ENCODE measurements at places on chromosomes 7 and 10. TPM values are rescaled to one million over a fixed set of nuclear protein-coding genes. Genes with fewer than 3 reads are reported as not detected.

- no peak for DNase-seq
- no peaks in the 10 kb centered on the region for H3K4me1 ChIP-seq
- H3K27me3 ChIP-seq: no peaks in the 10 kb centered on the region
- H3K36me3 ChIP-seq: no peaks in the 10 kb centered on the region
Measured at GRCh38 chr7:53744403-53744760, 708.9 kb downstream of the POM121L12 start.

Gene ANXA8L1
- 0.17 TPM for total RNA-seq

DNA sequence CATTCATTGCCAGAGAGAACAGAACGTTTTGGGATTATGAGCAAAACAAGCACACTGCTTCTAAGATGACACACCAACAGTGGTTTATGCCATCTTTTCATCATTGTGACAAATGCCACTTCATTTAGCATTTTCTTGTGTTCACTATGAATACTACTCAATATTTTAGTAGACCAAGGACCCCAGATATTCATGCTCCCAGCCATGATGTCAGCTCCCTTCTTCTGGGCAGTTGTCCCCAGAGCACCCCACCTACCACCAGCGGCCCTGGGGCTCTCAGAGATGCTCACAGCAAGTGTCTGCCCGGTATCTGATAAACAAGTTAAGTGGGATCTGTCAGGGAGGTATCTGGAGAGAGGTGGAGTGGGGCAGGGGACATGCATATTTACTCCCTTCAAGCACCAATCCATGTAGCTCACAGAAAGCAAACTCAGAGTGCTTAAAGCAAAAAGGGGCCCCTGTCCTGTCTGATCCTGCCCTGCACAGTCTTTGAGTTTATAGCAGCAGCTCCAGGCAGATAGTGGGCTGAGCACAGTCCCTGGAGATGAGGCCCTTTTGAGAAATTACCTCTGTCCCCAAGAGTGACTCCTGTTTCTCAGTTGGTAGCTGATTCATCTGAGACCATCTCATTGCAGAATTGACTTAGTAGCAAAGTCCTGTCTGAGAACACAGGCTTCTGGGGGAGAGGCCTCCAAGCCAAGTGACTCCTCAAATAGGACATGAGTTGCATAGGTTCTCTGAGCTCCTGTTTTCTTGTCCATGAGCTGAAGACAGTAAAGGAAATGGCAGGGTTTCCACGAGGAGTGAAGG lies 281.8 kb upstream of the KLF6 start:
- no peak overlapping the region for H3K4me3 ChIP-seq
- peaks cover 7% of the 10 kb centered on the region for H3K4me1 ChIP-seq
- H3K36me3 ChIP-seq: peaks cover 4% of the 10 kb centered on the region
- H3K27ac ChIP-seq: no peak overlapping the region
- no peak for DNase-seq
- no peaks in the 10 kb centered on the region for H3K27me3 ChIP-seq

Gene DUSP5
- 24.3 TPM for total RNA-seq

Gene GRID2IP
- 0.53 TPM for total RNA-seq

DNA sequence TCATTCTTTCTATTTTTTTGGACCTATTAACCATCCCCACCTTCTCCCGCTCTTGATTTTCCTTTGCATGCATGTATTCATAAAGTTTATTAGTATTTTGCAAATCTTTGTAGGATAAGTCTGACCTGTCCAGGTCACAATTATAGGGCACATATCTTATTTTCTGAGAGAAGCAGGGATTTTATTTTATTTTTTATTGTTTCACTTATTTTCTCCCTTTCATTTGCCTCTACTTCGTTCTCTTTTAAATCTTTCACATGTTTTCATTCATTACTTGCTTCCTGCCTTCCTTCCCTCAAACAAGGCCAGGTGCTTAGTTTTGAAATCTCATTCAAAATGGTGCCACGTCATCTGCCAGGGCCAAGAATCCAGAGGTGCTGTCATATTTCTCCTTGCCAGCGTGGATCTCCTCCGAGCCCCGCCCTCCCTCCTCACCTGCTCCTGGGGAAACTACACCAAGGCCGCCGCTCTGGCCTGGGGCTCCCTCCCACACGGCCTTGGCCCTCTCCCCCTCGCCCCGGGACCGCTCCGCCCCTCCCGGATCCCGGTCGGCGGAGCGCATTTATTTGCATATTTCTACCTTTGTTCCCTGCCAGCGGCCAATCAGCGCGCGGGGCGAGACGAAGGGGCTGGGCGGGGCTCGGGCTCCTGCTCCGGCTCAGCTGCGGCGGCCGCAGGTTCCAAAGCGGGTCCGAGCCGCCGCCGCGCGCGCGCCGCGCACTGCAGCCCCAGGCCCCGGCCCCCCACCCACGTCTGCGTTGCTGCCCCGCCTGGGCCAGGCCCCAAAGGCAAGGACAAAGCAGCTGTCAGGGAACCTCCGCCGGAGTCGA lies at the start of gene TSPAN13:
Gene TSPAN13 (plus strand): TSS at position 654 of the 830 bp plus-strand sequence. CDS start 213 bp downstream, outside the sequence.
- no peak within 1 kb of the TSS for H3K27ac ChIP-seq
- peak; percentile 81 for DNase-seq
- no peaks in the 10 kb centered on the region for H3K36me3 ChIP-seq

GRCh38 chr10:132575320-132576201 lies 38.0 kb downstream of the INPP5A start:
- peak; percentile 50 for DNase-seq
- H3K4me1 ChIP-seq: peaks cover 23% of the 10 kb centered on the region
- peak overlapping the region; percentile 34 for H3K27ac ChIP-seq
- H3K27me3 ChIP-seq: peaks cover 4% of the 10 kb centered on the region
- H3K36me3 ChIP-seq: peaks cover under 1% of the 10 kb centered on the region

DNA sequence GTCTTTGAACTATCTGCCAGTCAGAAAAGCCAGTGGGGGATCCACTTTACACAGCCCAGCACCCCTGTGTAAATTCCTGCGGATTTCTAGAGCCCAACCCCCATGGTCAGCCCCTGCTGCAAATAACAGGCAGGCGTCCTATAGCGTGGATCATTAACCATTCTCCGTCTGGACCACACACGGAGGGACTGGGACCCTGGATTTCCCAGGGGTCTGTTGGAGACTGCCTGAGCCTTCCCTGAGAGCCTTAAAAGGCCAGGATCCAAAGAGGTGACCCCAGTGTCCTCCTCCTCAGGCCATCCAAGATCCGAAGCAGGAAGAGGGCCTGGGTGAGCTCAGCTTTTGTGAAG lies 11.2 kb upstream of the GRID1 start:
- no peak for DNase-seq
- no peak overlapping the region for H3K4me3 ChIP-seq

Gene C10orf90
- total RNA-seq: not detected

GRCh38 chr7:134539380-134540004 lies 9.4 kb upstream of the AKR1B15 start:
- H3K4me3 ChIP-seq: no peak overlapping the region
- peaks cover 14% of the 10 kb centered on the region for H3K27me3 ChIP-seq
- no peak overlapping the region for H3K27ac ChIP-seq

- no peak overlapping the region for H3K27ac ChIP-seq
- H3K4me3 ChIP-seq: no peak overlapping the region
- no peaks in the 10 kb centered on the region for H3K36me3 ChIP-seq
- no peaks in the 10 kb centered on the region for H3K4me1 ChIP-seq
Measured at GRCh38 chr7:29300026-29300480, 105.5 kb downstream of the CHN2 start.

Gene CCDC146
- total RNA-seq: 9.9 TPM

DNA sequence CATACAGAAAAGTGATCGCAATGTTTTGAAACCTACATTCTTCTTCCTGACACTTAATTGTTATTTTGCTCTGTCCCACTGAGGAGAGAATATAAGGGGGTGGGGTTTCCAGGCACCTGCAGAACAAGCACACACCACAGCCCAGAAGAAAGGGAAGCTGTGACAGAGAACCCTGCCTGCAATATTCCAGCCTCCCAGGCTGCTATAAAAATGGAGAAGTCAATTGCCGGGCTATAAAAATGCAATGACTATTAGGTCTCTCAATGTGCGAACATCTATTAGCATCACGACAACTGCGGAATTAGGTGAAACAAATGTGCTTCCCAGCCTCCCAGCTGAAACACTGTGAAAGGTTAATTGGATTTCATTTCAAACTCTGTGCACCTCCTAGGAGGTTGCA lies 145.3 kb upstream of the FRMD4A start:
- DNase-seq: no peak
- H3K27ac ChIP-seq: no peak overlapping the region
- H3K36me3 ChIP-seq: no peaks in the 10 kb centered on the region
- no peaks in the 10 kb centered on the region for H3K4me1 ChIP-seq
- peaks cover 31% of the 10 kb centered on the region for H3K27me3 ChIP-seq

DNA sequence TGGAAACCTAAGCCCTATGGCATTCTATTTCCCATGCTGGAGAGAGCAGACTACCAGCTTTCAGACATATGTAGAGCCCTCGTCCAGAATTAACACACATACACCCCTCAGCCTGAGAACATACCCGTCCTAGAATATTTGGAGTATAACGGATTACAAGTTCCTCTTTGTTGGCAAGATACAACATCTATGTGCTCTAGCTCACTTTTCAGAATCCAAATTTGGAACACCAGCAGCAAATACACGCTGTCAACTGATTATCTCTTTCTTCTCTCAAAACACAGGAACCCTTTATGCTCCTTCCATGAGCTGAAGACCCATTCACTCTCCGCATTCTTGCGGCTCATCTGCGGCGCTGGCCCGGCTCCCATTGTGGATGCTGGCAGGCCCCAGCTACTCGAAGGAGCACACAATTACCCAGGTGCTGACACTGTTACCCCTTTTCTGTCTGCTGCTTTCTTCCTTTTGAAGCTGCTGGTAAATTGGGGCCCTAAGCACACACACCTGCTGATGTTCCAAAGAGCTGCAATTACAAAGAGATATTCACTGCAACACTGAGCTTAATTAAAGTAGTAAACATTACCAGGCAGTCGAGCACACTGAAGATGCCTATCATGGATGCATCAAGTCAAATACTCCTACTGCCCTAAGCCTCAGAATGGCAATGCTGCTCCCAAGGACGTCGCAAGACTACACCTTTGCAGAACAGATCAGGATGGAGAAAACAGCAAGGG lies 70.0 kb downstream of the VOPP1 start:
- DNase-seq: no peak
- no peak overlapping the region for H3K4me3 ChIP-seq
- H3K36me3 ChIP-seq: peaks cover 6% of the 10 kb centered on the region
- H3K27ac ChIP-seq: no peak overlapping the region

Gene SPOCK2
- total RNA-seq: 371 TPM

DNA sequence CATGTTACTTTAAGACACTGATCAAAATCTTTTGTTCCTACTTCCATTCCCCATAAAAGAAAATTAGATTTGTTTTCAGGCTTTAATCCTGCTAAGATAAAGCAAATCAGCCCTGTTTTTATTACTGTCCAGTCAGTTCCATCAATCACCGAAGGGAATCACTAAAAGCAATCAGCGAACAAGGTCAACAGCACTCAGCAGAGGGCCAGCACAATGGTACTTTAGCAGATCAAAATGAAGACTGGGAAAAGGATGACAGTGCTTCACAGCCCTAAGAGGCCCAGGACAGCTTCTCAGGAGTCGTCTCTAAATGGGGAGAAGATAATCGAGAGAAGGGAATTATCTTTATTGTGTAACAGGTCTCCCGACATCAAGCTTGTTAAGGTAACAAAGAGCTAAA lies 32.7 kb downstream of the SEM1 start:
- no peaks in the 10 kb centered on the region for H3K4me1 ChIP-seq
- no peak overlapping the region for H3K4me3 ChIP-seq
- no peaks in the 10 kb centered on the region for H3K27me3 ChIP-seq
- H3K27ac ChIP-seq: no peak overlapping the region
- DNase-seq: no peak
- peaks cover 10% of the 10 kb centered on the region for H3K36me3 ChIP-seq

DNA sequence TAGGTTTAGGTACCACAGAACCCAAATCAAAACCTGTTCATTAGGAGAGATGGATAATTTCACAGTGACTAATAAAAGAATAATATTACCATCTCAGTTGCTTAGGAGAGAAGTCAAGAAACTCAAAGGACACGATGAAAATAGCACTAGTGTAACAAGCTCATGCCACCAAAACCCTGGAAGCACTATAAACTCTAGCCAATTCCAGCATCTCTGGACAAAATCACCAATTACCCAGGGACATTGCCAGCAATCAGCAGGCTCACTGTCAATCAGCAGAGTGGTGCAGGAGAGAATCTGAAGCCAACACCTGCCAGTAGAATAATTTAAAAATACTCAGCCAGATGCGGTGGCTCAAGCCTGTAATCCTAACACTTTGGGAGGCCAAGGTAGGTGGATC lies 88.9 kb downstream of the ARMH3 start:
- peaks cover 23% of the 10 kb centered on the region for H3K4me1 ChIP-seq
- DNase-seq: no peak
- no peak overlapping the region for H3K4me3 ChIP-seq
- peaks cover 45% of the 10 kb centered on the region for H3K36me3 ChIP-seq
- H3K27me3 ChIP-seq: no peaks in the 10 kb centered on the region
- no peak overlapping the region for H3K27ac ChIP-seq

DNA sequence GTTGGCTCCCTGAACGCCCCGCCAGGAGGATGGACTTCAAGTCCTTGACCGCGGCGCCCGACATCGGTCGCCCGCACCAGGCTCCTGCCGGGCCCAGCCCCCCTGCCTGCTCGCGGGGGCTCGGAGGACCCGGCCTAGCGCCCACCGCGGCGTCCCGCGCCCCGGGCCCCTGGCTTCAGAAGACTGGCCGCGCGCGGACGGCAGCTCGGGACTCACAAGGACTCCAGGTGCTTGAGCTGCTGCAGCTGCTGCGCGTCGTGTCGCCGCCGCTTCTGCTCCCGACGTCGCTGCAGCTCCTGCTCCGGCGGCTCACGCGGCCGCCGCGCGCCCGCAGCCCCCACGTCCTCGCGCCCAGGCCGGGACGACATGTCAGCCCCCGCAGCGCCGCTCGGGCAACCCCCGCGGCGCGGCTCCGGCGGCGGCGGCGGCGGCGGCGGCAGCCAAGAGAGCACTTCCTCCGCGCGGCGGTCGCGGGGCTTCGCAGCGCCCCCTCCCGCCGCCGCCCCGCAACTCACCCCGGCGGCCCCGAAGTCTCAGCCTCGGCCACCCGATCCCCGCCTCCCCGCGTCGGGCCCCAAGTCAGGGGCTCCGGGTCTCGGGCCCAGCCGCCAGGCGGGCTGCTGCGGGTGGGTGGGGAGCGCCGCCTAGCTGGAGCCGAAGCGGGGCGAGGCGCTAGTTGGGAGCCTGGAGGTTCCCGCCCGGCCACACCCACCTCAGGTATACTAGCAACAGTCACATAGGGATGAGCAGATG lies at the start of gene RP9:
Gene RP9 (minus strand): TSS at position 400 of the 753 bp plus-strand sequence. CDS start 32 bp downstream, at position 368.
- H3K4me3 ChIP-seq: peak within 1 kb of the TSS; percentile 85
- no peaks in the 10 kb centered on the region for H3K36me3 ChIP-seq
- peak; percentile 89 for DNase-seq
- peak within 1 kb of the TSS; percentile 77 for H3K27ac ChIP-seq

DNA sequence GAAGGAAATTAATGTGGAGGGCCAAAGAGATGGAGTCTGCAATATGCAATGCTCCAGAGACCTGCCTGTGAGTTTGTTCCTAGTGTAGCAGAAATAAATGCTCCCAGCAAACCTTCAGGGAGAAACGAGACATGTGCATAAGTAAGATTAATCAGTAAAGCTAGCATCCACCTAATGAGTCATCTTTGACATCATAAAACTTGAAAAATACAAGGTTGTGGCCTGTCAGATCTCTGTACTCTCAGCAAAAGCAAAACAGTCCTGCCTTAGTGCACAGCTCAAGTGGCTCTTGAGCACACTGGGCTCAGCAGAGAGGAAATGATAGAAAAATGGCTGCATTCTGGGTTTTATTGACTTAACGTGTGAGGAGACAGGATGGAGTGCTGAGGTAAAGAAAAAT lies 32.5 kb upstream of the ERCC6 start:
- H3K4me3 ChIP-seq: no peak overlapping the region
- H3K36me3 ChIP-seq: peaks cover 1% of the 10 kb centered on the region
- peaks cover 6% of the 10 kb centered on the region for H3K27me3 ChIP-seq

Data from activated naive CD8-positive, alpha-beta T cell treated with anti-CD3 and anti-CD28 coated beads, Interleukin-2, amount 10 ng/mL, durations not matched to agents 7 days and 5 days (primary cell).